ENCODE measurements at places on chromosomes 2 and 18. TPM values are rescaled to one million over a fixed set of nuclear protein-coding genes. Genes with fewer than 3 reads are reported as not detected.

Gene MYO7B
- under 0.01 TPM for total RNA-seq

Gene HNMT
- 34.2 TPM for total RNA-seq

Gene CCNYL1
- 24.8 TPM for total RNA-seq

Gene CYP20A1
- total RNA-seq, result 20.2 TPM

Gene FAM117B
- 50.4 TPM for total RNA-seq

Gene PRSS56
- under 0.01 TPM for total RNA-seq

Gene NEB
- 1.7 TPM for total RNA-seq

Gene UGT1A4
- total RNA-seq, result not detected

Gene DCC
- 17.9 TPM for total RNA-seq

Gene FAM210A
- total RNA-seq, result 19.7 TPM

Gene ALPI
- total RNA-seq, result not detected

Gene SCN3A
- total RNA-seq, result 194 TPM

Gene DUSP2
- 4.2 TPM for total RNA-seq

Gene TTC32
- total RNA-seq, result 11.1 TPM

Gene C2orf80
- total RNA-seq, result 26.6 TPM

Gene POTEI
- under 0.01 TPM for total RNA-seq

Gene SCYGR8
- not detected for total RNA-seq

Gene LTBP1
- total RNA-seq, result 30.7 TPM

Gene MFSD6
- 33.4 TPM for total RNA-seq

Gene UGP2
- 85.1 TPM for total RNA-seq

Gene CCDC74B
- 4.7 TPM for total RNA-seq

Gene TMEM247
- not detected for total RNA-seq

Gene DTNA
- total RNA-seq, result 43.0 TPM

Gene EFEMP1
- 3.9 TPM for total RNA-seq

Gene SH3BP4
- total RNA-seq, result 8.4 TPM

Gene KLHL29
- 15.5 TPM for total RNA-seq

Gene LYPD6B
- total RNA-seq, result 3.4 TPM

Gene LOXHD1
- 0.25 TPM for total RNA-seq

Gene FKBP7
- total RNA-seq, result 11.3 TPM

Gene GRB14
- total RNA-seq, result 12.0 TPM

Gene TGFA
- 3.7 TPM for total RNA-seq

Gene SEPTIN10
- 56.3 TPM for total RNA-seq

Gene SNRNP27
- total RNA-seq, result 48.4 TPM

Gene GAL3ST2
- 0.74 TPM for total RNA-seq

Gene TRMT61B
- total RNA-seq, result 21.4 TPM

Gene CTAGE1
- not detected for total RNA-seq

Gene LBX2
- total RNA-seq, result not detected

Gene KHK
- total RNA-seq, result 5.9 TPM

Gene HOXD8
- 0.25 TPM for total RNA-seq

Gene TBR1
- 95.6 TPM for total RNA-seq

Gene ASB18
- total RNA-seq, result not detected

Gene CAVIN2
- total RNA-seq, result 6.9 TPM

Gene REG1B
- not detected for total RNA-seq

Gene MEIS1
- total RNA-seq, result 11.1 TPM

Gene RSAD2
- 2.0 TPM for total RNA-seq
